ENCODE measurements at places on chromosomes 6 and 20.

DNA sequence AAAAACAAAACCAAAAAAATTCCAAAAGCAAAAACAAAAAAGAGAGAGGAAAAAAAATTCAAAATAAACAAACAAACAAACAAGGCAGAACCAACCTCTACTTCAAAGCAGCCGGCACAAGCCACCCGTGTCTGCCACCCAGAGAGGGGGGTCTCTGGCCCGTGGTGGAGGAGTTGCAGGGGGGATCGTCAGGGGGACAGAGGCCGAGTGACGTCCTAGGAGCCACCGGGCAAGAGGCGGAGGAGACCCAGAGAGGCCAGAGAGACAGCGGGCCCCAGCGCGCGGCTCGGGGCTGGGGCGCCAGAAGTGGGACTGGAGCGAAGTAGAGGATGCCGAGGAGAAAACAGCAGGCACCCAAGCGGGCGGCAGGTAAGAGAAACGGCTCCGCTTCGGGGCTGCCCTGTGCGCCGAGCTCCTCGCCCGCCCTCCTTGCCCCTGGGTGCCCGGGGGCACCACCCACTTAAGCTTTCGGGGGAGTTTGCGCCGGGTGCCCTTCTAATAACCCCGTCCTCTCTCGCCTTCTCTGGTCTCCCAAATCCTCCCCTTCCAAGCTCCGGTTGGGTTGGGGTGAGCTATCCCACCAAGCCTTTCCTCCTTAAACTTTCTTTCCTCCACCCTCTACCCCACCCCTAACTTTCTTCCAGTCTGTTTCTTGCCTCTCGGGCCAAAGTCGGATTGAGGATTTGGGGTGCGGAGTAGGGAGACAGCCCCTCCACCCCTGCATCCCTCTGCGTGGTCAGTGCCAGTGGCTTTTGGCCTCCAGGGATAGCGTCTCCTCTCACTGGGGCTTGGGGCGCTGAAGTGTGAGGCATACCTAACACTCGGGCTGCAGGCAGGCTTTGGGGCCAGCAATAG is 1.0 kb downstream of the TSHZ2 start:
- DNase-seq, result no peak

- no peak for DNase-seq
These were observed 176.5 kb downstream of the COL12A1 start for GRCh38 chr6:75029333-75029732.

- no peak for DNase-seq
These were observed 10.8 kb downstream of the MAVS start for GRCh38 chr20:3857405-3857804.

- no peak for DNase-seq
These were observed 35.1 kb upstream of the PPP1R3G start for GRCh38 chr6:5050009-5050408.

GRCh38 chr6:148898376-148899014 is 151.7 kb downstream of the UST start:
- DNase-seq, result no peak

- no peak for DNase-seq
These were observed 77.8 kb downstream of the STMND1 start for GRCh38 chr6:17179530-17180073.

DNA sequence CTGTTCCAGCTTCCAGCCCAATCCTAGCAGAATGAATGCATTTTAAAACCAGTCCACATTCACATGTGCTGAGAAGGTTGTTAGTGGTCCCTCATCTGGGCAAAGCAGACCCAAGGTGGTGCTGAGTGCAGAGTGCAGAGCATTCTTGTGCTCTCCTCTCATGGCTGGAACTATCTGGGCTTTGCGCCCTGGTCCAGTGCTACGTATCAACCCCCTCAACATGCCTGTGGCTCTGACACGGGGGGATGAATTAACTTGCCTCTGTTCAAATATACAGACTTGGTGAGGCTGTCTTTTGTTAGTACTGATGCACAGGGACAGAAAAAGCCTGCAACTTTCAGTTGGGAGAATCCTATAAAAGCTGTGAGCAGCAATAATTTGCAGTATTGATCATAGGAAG is 42.5 kb downstream of the PANK2 start:
- no peak for DNase-seq

- no peak for DNase-seq
These were observed 77.6 kb upstream of the GGTLC1 start for GRCh38 chr20:24066076-24066700.

DNA sequence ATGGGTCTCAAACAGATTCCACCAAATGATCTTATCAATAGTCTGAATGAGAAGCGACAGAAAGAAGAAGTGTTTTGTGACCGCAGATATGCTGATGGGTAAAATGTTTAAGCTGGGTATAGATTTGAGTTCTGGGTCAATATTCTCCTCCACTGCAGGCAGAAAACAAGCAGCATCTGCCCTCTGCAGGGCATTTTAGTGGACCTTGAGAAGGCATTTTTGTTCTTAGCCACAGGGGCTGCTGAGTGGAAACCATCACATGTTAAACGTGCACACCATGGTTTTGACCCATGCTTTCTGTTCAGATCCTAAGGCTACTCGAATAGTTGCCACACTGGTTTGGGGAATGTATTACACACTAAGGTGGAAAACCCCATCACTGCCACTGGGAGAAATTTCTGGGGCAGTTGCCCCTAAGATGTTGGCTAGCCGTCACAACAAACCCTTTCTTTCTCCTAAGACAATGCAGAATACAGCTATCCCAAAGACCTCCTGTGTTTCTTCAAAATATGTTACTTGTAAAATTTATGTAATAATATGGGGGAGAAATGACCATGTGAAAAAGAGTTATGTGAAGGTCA is 5.5 kb downstream of the POU3F2 start:
- peak; percentile 89 for DNase-seq

DNA sequence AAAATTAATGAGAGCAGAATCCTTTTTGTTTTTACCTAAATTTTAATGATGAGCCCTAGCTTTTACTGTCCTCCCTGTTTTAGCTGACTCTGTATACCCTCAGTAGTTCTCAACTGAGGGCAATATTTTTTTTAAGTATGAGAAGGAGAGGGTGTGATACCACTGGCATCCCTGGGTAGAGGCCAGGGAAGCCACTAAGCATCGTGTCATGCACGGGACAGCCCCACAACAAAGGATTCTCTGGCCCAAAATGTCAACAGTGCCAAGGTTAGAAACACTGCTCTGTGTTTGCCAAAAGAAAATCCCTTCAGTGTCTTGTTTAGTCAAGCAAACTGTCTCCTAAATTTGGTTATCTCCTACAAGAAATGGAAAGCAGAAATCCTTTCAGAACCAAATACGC is 210.4 kb downstream of the KCNQ5 start:
- DNase-seq, result no peak

DNA sequence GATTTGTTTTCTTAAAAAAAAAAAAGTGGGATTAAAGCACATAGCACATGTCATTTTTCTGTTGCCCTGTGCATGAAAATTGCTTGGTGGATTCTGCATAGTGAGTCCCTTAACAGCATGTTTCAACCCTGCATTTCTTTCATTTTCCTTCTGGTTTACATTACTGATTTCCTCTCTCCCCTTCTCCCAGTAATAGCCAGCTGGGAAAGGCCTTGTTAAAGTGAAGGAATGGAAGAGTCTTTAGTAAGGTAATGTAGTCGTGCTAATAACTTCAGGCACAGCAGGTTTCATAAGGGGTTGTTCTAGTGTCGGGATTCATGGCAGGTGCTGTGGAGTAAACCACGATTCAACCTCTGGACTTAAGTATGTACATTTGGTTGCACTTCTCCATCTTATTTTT is 202.4 kb downstream of the FARS2 start:
- no peak for DNase-seq

DNA sequence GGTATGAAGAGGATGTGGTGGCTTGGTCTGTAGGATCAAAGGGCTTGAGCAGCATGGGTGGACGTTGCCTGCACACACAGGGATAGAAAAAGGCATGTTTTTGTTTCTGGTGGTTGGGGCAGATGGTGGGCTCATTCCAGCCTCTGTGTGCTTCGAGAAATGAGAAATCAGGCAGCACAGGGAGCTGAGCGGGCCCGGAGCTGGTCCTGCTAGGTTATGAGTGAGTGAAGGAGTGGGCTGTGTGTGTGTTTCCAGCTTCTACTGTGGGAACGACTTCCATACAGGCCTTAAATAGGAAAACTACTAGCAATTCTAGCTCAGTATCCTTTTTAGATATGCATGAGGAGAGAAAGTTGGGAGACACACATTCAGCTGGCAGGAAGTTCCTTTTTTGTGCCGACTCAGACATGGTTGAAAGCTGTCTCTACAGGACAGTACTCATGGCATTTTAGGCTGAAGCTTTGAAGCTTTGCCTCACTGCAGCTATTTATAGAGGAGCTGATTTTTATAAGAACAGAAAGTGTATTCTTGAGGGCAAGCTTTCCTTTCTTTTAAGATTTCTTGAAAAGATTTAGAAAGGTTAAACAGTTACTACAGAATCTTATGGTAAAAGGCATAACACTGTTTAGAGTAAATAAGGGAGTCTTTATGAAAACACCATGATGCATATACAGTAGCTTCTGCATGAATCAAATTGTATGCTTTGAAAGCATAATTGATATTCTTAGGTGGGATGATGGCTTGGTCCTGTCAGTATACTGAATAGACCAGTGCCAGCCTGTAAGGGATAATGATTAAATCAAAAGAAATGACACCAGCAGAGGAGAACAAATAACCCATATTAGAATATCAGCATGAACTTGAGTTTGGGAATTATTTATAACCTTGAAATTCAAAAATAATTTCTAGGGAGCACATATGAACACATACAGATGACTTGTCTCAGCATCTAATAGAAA is 104.0 kb upstream of the MAN1A1 start:
- DNase-seq, result no peak

DNA sequence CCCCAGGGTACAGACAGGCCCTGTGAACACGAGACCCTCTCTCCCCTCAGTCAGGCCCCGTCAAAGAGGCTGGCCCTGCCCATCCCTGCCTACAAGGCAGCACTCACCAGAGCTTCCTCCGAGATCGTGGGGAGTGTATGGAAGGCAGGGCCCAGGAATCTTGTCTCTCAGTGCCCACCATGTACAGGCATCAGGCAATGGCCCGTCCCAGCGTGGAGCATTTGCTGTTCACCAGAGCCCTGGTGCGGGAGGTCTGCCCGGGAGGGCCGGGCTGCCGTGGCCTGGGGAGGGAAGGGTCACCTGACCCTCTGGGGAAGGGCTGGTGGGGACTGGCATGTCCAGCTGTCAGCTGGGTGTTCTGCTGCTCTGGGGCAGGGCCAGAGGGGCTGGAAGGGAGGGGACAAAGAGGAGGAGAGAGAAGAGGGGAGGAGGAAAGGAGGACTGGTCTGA is at the start of gene IP6K3:
IP6K3 (minus strand) TSS at position 255 of the 450 bp plus-strand sequence. CDS start 11,429 bp downstream, outside the sequence.
- peak; percentile 94 for DNase-seq

GRCh38 chr6:159939591-159940016 is 29.3 kb upstream of the IGF2R start:
- DNase-seq, result no peak

DNA sequence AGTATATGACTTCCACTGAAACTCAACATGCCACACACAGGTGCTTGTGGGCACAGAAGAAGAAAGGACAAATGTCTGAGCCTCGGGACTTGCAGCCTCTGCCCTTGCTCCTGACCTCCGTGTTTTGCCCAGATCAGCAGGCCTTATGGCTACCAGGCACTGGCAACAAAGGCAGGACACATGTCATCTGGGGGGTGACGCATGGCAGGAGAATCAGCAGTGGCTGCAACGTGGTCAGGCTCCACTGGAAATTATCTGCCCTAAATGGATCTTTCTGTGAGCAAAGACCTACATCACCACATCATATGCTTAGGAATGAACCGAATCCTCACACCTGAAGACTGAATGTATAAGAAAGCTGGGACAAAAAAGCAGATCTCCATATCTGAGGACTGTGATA is 78.9 kb downstream of the ELOVL5 start:
- DNase-seq, result no peak

DNA sequence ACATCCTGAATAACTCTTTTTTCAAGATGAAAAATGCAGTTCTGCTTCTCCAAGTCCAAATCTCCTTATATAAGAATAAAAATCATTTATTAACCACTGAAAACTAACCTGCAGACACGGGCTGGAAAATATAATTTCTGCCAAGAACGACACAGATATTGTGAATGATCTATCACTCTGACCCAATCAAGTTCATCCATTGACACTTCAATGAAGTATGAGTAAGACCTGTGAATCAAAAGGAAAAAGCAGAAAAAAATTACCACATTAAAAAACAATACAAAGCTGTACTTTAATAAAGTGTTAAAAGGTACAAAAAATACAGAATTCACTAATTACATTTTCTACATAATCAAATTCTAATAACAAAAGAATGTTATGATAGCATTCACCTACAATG is 62.2 kb downstream of the BTBD9 start:
- no peak for DNase-seq

DNA sequence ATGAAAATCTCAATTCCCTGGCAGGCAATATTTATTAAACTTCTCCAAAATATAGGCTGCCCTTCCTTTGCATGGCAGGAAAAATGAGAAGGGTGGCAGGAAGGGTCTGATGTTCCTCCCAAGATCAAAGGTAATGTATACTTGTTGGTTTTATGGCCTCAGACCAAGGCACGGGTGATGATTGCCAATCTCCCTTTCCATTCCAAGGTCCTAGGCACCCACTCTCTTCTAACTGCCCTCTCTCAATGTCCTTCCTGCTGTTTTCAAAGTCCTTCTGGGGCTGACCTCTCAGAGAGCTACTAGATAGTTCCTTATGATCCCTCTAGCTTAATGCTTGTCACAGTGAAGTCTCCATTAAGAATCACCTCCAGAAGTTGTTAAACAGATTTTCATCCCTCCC is 15.6 kb upstream of the JAG1 start:
- no peak for DNase-seq

DNA sequence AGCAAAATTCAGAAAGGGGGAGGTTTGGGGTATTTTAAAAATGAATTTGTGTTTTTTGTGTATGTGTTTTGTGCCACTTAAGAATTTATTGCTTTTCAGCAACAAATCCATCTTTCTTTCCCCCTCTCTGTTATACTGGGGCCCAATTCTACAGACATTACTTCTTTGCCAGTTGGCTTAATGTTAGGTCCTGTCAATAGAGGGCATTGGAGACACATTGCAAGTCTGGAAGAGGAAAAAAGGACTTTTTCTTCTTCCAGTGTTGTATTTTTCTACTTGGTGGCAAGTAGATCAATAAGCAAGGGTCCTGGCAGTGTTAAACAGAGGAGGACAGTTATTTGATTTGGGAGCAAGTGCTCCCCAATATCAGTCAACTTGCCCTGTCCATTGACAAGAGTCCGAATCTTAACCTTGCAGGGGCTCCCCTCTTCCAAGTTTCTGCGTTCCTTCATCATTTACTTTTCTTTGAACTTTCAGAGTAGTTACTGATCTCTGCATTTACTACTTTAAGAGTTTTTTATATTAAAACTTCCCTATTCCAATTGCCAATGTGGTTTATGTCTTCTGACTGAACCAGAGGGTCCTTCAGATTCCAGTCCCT is 23.4 kb downstream of the SCML4 start:
- DNase-seq, result no peak

GRCh38 chr6:2450546-2450945 is 205.1 kb upstream of the GMDS start:
- DNase-seq, result no peak

Measured in globus pallidus (tissue), 1 donor.